ENCODE measurements at places on chromosomes 3 and 15.
A peak's percentile ranks its signal among the peaks of the same experiment; 100 is the strongest.

DNA sequence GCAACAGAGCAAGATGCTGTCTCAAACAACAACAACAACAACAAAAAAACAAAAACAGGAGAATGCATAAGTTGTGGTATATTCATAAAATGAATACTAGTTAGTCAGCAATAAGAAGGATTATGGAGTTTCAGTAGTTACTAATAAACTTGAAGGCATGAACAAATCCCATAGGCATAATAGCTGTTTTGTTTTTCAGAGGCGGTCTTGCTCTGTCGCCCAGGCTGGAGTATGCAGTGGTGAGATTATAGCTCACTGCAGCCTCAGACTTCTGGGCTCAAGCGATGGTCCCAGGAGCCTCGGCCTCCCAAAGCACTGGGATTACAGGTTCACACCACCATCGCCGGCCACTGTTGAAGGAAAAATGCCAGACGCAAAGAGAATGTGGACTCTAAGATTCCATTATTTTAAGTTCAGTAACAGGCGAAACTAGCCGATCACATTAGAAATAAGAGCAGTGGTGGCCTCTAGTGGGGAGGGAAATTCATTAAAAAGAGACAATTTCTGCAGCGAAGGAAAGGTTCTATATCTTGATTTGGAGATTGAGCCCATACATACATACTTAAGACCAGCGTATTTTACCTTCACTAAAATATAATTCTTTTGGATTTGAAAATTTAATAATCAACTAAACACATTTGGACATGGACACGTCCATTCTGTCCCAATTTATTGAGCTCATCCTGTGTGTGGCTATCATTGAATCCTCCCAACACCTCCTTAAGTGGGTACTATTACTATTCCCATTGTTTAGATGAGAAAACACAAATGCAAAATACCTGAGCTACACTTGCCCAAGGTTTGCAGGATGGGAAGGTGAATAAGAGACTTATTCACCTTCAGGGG is 27.4 kb upstream of the HDAC11 start:
- peak; percentile 39 for DNase-seq

- peak; percentile 19 for DNase-seq
These were observed 451.0 kb downstream of the MFSD1 start for GRCh38 chr3:159252772-159253384.

DNA sequence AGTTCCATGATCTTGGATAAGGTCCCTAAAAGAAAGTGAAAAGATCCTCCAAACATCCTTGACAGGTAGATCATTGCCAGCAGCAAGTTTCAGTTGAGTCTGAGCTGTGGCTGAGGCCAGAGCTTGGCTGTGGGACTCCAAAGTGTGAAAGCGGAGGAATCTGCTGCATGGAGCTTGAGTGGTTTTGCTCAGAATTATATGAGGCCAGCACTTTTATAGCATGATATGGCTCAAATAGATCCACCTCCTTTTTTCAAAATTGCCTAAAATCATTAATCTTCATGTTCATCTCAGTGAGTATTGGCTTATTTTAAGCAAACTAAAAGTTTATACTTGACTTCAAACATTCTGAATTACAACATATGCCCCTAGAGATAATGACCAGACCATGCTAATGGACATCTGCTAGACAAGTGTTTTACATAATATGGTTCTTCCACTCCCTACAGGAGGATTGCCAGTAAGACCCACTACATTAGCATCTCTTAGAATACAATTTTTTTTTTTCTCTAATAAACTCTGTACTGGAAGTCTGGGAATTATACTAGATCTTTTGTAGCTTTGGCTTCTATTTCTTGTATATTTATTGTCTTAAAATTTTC is 368.1 kb downstream of the ZPLD1 start:
- DNase-seq, result no peak

DNA sequence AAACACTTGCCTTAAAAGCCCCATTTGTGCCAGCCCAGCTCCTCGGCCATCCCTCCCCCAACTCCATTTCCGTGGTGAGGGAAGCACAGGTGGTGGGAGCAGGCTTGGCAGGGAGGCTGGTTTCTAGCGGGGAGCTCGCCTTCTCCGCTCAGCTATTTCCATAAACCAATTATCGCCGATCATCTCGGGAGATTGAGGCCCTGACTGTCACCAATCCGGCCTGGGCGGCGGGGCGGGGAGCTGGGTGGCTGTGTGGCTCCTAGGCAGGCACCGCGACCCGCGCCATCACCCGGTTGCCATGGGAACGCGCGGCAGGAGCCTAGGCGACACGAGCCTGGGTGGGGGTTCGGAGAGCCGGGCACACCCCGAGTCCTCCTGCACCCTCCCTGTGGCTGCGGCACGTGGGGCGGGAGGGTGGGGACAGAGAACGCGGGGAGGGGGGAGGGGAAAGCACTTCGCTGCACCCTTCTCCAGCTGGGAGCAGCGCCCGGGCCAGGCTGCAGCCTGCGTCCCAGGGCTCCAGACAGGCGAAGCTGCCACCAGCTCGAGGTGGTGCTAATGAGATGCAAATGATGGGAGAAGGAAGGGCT is 9.3 kb downstream of the CCDC33 start:
- DNase-seq, result no peak
